ENCODE measurements at places on chromosomes 1 and 21.

DNA sequence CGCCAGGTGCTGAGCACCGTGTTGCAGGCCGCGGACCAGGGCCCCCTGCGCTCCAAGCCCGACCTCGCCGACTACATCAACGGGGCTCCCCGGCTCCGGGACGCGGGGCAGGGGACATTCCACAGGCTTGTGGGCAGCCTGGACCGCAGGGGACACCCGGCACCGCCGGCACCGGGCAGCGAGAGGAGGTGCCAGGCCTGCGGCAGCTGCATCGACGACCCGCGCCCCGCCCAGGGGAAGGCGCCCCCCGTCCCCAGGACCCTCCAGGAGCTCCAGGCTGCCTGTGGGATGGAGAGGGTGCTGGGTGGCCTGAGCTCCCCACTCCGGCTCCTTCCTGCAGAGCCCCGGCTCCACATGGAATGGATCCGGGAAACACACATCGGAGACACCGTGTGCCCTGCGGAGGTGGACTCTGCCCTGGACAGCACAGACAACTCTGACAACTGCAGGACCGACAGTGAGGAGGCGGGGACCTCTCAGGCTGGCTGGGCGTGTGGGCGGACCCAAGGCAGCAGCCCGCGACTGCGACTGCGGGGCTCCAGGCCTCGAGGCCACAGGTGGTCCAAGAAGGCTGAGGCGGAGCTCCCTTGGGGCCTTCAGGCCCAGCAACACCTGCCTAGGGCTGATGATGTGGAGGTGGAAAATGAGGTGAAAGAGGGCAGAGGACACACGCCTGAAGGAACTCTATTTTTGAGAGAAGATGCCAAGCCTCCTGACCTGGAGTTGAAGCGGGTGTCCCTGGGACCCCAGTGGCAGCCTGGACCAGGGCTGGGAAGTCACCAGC is 22.8 kb downstream of the KIAA1614 start:
- DNase-seq, result no peak

DNA sequence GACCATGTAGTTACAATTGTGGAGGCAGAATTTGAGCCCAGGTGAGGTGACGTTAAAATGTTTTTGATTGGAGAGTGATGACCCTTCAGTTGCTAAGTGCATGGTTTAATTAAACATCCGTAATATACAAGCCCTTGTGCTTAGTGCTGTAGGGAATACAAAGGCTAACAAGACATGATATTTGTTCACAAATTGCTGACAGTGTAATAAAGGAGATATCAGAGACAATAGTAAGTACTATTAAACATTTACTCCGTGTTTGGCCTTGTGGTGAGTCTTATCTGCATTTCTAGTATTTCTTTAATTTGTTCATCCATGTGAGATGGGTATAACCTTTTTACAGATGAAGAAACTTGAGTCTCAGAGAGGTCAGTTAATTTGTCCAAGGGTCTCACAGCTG is 37.9 kb downstream of the RLF start:
- no peak for DNase-seq

DNA sequence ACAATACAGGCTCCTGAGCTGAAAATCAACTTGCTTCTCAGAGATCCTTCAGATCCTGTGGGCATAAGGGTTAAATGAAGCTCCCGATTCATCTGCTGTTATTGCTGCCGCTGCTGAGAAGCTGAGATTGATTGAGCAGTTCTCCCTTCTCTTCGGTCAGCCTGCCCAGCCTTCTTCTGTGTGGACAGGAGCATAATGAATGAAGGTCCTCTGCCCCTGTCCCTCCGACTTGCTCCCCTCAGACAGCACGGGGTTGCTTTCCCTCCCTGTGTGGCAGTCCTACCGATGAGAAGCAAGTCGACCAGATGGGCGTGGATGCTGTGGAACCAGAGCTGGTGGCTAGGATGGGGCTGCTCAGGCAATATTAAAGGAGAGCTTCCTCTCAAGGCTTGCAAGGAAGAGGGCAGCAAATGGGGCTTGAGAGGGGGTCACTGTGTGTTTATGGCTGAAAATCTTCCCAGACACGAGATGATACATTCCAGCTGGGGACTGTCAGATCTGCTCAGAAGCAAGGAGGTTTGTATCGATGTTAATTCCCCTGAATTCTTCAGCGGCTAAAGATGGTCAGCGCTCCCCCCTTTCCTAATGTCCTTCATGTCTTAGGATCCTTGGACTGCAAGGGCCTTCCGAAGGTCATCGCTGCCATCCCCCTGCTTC is 63.9 kb upstream of the GOLT1A start:
- DNase-seq, result no peak

DNA sequence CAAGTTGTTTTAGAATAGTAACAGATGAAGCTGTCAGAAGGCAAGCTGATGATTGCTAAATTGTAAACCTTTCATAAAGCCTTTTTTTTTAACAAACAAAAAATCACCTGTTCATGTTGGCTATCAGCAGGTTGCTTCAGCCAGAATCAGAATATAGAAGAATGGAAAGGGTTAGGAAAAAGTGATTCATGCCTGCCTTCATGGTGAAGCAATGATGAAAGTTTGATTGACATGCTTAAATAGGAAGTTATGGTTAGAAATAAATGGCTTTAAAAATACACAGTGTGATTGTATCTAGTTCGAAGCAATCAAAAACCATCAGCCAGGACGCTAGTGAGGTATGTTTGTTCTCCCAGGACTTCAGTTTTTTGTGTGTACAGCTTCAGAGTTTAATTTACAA is 37.9 kb downstream of the GABPA start:
- DNase-seq, result no peak

DNA sequence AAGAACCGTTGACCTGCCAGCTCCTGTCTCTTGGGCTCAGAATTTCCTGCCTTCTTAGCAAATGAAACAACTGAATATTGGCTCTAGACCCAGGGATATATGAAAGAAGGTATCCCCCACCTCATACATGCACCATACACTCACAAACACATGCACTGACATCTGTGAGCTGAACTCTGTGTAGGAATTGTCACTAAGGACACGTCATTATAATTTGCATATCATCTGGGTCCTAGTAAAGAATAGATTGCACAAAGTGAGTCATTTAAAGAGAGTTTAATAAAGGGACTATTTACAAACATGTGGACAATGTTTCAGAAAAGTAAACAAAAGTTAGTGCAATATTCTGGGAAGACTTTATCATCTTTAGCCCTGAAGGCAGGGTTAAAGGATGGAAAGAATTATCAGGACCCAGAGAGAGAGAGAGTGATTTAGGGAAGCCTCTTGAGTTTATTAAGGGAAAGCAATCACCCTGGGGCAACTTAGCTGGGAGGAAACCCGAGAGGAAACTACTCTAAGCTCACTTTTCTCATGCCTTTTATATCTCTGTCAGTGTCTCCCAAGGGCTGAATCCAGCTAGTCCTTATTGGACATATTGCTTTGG is 74.1 kb upstream of the PLA2G4A start:
- no peak for DNase-seq

GRCh38 chr1:38727684-38728584 is 131.6 kb downstream of the RRAGC start:
- no peak for DNase-seq

DNA sequence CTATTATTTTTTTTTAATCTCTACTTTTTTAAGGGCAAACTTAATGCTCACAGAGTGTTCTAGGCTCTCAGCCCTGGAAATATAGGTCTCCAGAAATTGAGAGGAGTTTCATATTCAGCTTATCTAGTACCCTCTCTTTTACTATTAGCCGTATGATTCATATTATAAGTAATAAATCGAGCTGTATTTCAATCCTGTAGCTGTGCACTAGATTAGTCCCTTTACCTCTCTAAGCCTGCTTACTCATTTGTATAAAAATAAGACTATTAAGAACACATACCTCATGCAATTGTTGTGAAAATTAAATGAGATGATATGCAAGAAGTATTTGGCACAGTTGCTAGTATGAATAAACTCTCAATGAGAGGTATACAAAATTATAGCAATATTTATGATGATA is 128.2 kb upstream of the HOOK1 start:
- no peak for DNase-seq

DNA sequence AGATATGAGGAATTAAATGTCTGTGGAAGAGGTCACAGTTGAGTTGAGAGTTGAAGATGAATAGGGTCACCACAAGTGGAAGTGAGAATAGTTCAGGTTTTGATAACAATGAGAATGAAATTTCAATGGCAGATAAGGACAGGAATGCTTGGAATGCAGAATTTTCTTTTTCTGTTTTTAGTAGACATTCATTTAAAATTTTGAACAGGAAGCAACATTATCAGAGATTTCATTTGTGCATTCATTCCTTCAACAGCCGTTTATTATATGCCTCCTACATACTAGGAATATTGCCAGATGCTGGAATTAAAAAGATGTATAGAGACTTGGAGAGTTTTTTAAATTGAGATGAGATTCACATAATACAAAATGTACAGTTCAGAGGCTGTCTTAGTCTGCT is 126.8 kb downstream of the ITSN1 start:
- DNase-seq, result no peak

- DNase-seq, result no peak
Observed at GRCh38 chr1:150764617-150765101, 919 bp downstream of the CTSS start.

DNA sequence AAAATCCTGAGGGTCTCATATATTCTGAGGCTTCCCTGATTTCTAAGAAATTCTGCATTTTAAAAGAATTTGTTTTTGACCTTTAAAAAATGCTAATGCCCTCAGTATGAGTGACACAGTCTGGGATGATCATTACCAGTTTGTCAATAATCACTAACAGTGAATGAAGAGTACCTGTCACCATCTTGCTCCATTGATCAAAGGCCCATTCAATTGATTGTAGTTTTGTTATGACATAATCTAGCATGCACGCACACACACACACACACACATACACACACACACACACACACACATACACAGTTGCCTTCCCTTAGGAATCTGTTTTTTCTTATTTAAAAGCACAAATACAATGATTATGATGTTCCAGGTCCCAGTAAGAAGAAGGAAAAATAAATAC is 250.4 kb downstream of the NFIA start:
- DNase-seq, result no peak

GRCh38 chr1:42999308-42999707 is 40.6 kb upstream of the SLC2A1 start:
- no peak for DNase-seq

DNA sequence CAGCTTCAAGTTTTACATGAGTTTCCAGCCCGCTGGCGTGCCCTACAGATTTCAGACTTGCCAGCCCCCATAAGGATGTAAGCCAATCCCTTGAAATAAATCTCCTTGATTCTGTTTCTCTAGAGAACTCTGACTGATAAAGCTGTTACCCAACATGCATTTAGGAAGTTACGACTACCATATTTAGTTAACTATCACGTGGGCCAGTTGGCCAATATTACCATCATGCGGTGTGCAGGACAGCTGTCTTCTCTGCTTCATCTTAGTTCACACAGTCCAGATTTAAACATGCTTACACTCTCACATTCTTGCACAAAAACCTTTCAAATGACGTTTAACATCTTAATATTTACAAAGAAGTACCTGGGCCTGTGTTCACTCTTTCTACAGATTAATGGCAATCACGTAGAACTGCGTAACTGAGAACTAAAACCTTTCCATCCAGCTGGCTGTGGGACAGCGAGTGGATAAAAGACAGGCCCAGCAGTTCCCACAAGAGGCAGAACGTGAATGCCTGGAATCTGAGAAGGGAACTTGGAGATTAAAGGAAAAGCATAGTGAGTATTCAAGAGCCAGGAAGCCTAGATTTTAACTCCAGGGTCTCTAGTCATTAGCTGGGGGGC is 20.8 kb downstream of the FAM177B start:
- DNase-seq, result no peak

DNA sequence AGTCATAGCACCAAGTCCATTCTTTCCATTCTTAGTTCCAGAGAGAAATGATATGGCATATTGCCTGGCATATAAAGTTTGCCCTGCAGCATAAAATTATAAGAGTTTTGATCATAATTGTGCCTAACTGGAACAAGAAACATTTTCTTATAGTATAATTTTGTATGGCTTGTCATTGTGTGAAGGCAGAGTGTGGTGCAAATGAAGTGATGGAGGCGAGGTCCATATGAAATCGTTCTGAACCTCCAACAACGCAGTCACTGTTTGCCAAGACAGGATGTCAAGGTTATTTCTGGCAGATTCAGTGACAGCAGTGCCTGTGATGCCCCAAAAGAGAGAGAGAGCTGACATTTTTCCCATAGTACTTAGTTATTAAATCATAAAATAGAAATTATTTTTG is 584.0 kb downstream of the ADGRL2 start:
- DNase-seq, result no peak

DNA sequence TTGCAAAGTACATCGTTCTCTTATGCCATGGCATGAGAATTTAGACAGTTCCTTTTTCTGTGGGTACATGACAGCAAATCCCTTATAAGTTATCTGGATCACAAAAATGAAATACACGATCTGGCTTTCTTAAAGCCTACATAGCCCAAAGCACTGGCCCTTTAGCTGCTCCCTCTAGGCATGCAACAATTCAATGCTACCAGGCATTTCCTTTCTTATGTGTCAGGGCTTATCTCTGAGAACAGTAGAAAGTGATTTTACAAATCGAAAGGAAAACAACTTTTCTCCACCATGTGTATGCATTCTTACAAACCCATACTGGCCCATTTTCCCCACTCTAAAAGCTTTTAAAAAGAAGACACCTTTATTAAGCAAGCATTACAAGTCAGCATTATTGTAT is 139.7 kb downstream of the GRIK1 start:
- no peak for DNase-seq

DNA sequence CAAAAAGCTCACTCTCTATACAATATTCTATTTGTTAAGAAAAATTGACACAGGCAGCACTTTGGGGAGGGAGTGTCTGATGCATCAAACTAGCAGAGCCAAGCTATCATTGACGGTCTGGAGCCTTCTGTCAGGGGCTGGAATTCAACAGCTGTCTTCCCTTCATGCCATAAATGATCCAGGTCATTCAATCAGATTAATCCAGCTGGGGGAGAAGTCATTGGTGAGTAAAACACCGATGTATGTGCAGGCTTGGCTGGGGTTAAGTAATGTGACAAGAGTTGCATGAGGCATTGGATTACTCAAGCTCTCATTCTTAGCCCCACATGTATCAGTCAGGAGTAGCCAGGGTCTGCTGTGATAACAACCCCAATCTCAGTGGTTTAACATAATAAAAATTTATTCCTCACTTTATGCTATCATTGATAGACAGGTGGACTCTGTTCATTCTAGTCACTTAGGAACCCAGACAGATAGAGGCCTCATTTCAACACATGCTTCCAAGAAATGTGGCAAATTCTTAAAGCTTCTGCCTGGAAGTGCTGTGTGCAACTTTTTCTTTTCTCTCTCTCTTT is 118.1 kb upstream of the GADD45A start:
- no peak for DNase-seq

DNA sequence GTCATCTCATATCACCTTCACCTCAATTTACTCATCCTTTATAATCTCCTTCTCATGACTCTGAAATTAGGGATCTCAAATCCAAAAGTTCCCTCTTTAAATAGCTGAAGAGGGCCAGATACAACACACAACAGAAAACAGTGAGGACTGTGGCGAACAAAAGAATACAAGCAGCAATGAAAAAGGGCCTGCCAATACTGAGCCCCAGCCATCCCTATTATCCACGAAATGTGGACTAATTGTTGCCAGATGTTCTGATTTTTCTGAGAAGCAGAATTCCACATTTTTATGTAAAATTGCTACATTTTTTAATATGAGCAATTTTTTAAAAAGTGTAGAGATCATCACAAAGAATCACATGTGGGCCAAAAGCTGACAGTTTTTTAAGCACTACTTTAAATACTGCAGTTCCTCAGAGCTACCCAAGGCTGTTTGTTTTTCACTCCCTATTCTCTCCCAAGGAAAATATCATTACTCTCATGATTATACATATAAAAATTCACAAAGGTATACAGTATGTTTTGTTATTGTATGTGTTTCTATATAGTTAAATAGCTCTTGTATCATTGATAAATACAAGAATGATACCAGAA is 90.0 kb downstream of the ASH1L start:
- no peak for DNase-seq

Measured in H54 (cell line).